ENCODE measurements at places on chromosomes 5 and 9.

DNA sequence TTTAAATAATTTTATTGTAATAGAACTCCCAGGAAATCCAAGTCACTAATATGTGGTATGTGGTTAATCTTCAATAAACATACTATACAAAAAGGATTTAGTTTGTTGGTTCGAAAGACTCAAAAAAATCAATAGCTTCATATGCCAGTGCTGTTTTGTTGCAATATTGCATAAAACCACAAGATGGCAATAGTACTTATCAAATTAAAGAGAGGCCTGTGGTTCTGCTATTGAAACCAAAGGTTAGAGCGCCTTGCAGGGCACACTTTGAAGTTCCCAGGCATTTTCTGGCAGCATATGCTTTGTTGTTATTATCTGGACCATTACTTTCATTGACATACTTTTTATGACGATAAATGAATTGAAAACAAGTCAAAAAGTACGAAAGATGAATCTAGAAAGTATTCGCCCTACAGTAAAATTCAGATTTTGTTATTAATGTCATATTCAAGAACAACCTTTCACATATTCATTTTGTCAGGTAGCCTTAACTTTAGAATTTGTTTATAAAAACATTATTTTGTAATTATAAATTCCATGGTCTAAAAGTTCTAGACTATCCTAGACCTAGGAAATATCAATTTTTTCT, 316.3 kb downstream of the MCTP1 start:
- DNase-seq, result peak; percentile 71

- DNase-seq, result no peak
These were observed 8.4 kb downstream of the SMARCA2 start for GRCh38 chr9:2023532-2023931.

- DNase-seq, result peak; percentile 67
These were observed 339.7 kb downstream of the TMEM232 start for GRCh38 chr5:110386782-110387181.

GRCh38 chr9:135339378-135339973, 140.1 kb upstream of the PPP1R26 start:
- DNase-seq, result no peak

DNA sequence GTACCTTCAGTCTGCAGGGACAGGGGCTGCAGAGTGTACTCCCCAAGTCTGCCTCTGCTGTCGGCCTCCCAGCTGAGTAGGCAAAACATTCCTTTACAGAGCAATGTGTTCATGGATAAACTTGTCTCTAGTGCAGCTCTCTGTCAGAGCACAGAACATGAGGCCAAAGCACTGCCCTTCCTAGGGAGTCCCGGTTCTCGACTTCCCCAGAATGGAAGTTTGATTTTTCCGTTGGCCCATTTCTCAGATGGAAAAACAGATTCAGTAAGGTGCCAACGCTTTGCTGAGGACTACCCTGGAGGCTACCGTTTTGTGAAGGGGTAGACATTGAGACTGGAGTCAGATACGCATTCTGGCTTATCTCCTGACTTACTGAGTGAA, 422 bp upstream of the TRIM32 start:
- no peak for DNase-seq

Measured in HT1080 (cell line).